ENCODE measurements at places on chromosomes 3 and 15.

- DNase-seq = peak; percentile 15
Measured at GRCh38 chr15:44194323-44195150, 534 bp downstream of the FRMD5 start.

DNA sequence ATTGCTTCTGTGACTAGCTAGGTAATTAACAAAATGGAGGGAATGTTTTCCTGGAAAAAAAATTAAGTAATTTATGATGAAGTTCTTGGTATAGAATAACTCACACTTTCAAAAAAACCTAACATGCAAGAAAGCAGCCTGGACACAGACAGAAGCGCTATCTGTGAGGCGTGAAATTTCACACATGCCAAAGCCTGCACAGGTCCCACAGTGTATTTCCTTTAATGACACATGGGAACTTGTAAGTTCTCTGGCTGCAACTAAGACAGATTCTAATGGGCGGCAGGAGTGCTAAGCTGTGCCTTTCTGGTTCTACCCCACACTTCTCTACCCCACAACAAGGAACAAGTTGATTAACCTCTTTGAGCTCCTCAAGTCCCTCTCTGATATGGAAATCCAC lies 84.9 kb upstream of the NEO1 start:
- DNase-seq = no peak

GRCh38 chr3:72890166-72890925 lies 2.5 kb downstream of the GXYLT2 start:
- no peak for DNase-seq

GRCh38 chr3:32048487-32049182 lies 57.8 kb upstream of the GPD1L start:
- no peak for DNase-seq

GRCh38 chr3:39407259-39407629 lies 724 bp downstream of the RPSA start:
- DNase-seq = no peak

GRCh38 chr3:113658107-113658506 lies 38.3 kb downstream of the USF3 start:
- DNase-seq = no peak

All from stimulated activated CD8-positive, alpha-beta memory T cell treated with anti-CD3 and anti-CD28 coated beads, Interleukin-7, amount 100 ng/mL, for 1 hour (primary cell).